ENCODE measurements at places on chromosomes 3 and 15.

GRCh38 chr15:65926459-65926858 is 57.2 kb downstream of the RAB11A start:
- no peak for DNase-seq

GRCh38 chr15:80123034-80123433 is 29.8 kb upstream of the FAH start:
- no peak for DNase-seq

GRCh38 chr15:65740148-65740547 is 51.9 kb downstream of the DENND4A start:
- DNase-seq, result no peak

GRCh38 chr3:79041621-79042020 is 726.2 kb downstream of the ROBO1 start:
- no peak for DNase-seq

GRCh38 chr3:119630880-119631329 is 29.5 kb downstream of the POPDC2 start:
- no peak for DNase-seq

- no peak for DNase-seq
Observed at GRCh38 chr3:196400331-196400730, 31.9 kb downstream of the UBXN7 start.
